Activated CD4-positive, alpha-beta T cell treated with anti-CD3 and anti-CD28 coated beads, Interleukin-2, amount 10 ng/mL, durations not matched to agents 24 days and 14 days (primary cell): ENCODE measurements at places on chromosomes 3 and 15.

DNA sequence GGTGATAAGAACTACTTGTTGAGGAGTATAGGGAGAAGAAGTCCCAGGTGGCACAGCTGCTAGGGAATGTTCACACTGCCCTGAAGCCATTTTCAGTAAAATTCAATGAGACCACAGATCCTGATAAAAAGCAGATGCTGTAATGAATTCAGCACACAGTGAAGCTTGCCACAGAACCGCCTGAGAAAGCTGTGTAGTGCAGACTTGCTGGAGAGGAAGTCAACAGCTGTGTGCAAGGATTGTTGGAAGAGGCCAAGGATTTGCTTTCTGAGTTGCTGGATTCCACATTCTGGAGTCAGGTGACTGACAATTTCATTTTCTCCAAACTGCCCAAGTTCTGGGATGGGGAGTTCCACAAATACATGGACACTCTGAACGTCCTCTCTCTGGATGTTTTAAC, 70.9 kb downstream of the ANP32A start:
- DNase-seq: no peak

GRCh38 chr15:66873856-66874255, 171.8 kb downstream of the SMAD6 start:
- no peak for DNase-seq

GRCh38 chr3:102466001-102466400, 31.2 kb downstream of the ZPLD1 start:
- no peak for DNase-seq

DNA sequence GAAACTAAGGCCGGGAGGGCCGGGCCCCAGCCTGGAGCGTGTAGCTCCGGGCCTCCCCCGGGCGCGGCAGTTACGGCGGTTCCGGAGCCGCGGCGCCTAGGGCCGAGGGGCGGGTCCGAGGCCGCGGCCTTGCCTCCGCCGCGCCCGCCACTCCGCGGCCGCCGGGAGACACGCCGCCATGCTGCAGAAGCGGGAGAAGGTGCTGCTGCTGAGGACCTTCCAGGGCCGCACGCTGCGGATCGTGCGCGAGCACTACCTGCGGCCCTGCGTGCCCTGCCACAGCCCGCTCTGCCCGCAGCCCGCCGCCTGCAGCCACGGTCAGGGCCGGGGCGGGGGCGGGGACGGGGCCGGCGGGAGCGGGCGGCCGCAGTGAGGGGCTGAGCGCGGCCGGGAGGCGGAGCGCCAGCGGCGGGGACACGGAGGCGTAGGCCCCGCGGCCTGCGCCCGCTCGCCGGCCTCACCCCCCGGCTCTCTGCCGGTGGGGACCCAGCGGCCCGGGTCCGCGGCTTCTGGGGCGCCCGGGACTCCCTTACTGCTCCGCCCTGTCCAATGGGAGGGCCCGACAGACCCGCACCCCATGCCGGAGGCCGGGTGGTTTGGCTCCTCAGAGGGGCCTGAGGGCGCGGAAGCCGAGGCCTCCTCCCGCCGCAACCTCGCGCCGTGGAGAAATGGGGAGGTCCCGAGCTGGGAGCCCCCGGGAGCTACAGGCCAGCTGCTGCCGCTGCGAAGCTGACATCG, at the start of gene DIS3L:
Gene DIS3L, plus strand, starts transcription at position 150 of the 738 bp plus-strand sequence. Its CDS starts 29 bp downstream, at position 179.
- peak; percentile 93 for DNase-seq

DNA sequence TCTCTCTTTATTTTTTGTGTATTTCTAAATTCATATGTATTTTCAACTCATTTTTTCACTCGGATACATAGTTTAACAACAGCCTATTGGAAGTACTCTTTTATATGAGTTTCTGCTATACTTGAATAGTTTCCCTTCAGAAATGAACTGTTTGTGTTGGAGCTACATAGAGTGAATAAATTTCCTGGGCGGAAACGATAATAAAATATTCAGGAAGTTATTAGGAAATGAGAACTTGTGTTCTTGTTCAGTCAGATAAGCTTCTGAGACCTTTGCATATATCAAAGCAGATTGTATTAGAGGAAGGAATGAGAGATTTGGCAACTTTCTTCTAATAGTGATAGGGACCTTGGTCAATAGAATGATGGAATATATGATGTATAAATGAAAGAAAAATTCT, 27.3 kb downstream of the NEO1 start:
- no peak for DNase-seq

- DNase-seq: no peak
These were observed 21.9 kb downstream of the AKAP13 start for GRCh38 chr15:85402195-85402881.

- no peak for DNase-seq
These were observed 54.3 kb downstream of the PTPRG start for GRCh38 chr3:61615643-61616042.

GRCh38 chr3:73491287-73491662, 133.5 kb downstream of the PDZRN3 start:
- no peak for DNase-seq

DNA sequence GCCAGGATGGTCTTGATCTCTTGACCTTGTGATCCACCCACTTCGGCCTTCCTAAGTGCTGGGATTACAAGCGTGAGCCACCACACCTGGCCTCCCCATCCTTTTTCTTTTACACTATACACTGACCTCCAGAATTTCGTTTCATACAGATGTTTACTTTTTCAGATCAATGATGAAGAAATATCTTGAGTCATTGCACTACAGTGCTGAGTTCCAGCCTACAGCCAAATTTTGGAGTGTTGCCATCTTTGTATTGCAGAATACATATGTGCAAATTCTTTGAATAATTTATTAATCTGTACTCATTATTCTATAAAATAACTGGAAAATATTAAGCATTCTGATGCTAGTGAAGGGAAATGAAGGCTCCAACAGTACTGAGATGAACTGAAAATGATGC, 12.5 kb downstream of the ZPLD1 start:
- no peak for DNase-seq

GRCh38 chr15:35071106-35071505, 14.0 kb downstream of the NANOGP8 start:
- no peak for DNase-seq

- DNase-seq: peak; percentile 20
These were observed 12.3 kb downstream of the CDIN1 start for GRCh38 chr15:36591536-36592411.

GRCh38 chr15:49627407-49627877, 6.6 kb downstream of the DTWD1 start:
- no peak for DNase-seq

GRCh38 chr15:66170716-66171115, 82.8 kb downstream of the MEGF11 start:
- DNase-seq: no peak

DNA sequence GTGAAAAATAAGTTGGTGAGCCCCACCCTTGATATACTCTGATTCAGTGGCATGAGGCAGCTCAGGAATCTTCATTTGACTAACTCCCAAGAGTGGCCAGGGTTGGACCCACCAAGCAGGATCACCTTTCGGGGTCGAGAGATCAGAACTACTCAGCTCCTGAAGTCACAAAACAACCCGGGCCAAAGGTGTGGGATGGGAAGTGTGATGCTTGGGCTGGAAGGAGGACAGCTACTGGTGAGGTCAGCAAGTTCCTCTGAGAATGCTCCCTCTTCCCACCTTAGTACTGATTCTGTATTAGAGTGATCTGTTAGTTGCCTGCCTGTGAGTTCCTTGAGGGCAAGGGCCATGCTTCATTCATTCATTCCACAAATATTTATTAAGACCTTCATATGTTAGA, 15.1 kb downstream of the ESYT3 start:
- DNase-seq: no peak

GRCh38 chr15:54046093-54046492, 67.9 kb downstream of the UNC13C start:
- DNase-seq: no peak

DNA sequence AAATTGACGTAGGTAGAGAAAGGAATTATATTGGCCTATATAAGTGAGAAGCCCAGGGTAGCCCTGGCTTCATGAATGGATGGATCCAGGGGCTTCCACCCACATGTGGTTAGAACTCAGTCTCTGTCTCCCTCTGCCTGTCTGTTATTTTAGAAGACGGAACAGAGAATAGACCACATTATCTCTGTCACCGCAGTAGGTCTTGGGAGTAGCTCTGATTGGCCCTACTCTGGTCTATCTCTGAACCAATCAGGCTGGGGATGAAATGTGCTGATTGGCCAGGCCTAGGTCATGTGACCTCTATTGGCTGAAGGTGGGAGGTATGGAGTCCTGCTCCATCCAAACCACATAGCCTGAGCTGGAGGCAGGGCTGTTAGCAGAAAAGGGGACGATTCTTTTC, 143.0 kb upstream of the PRR23C start:
- no peak for DNase-seq

GRCh38 chr3:188954590-188955208, 217.1 kb upstream of the TPRG1 start:
- DNase-seq: peak; percentile 94

DNA sequence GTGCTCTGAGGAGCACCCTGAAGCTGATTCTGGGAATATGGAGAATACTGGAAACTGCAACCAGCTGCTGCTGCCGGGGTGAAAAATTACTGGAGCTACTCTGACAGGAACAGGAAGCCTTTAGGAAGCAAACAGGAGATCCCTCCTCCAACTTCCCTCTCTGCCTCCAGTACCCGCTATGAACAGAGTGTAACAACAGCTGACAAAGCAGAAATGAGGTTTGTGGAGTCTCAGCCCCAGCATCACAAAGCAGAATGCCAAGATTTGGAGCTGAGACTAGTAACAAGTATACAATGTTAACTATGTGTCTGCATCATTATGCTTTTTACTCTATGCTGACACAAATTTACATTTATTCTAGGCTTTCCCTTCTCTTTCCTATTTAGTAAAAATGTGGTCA, 22.7 kb upstream of the PIAS1 start:
- no peak for DNase-seq

- peak; percentile 61 for DNase-seq
These were observed 33.6 kb upstream of the TOPAZ1 start for GRCh38 chr3:44208086-44208485.

DNA sequence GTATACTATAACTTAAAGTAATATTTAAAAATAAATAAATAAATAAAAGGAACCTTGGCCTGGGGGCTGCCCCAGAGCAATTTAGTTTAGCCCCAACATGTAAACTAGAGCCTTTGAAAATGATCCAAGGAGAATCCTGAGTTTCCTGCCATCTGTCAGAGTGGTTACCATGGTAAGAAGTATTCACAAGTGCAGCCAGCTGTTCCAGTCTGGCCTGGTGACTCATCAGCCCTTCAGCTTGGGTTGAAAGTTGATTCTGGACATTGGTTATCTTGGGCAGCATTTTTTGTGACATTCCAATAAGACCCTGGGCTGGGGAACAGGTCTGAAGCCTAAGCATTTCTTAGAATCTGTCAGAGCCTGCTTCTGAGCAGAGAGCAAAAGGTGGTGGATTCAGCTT, 72.7 kb upstream of the LRTM1 start:
- no peak for DNase-seq

DNA sequence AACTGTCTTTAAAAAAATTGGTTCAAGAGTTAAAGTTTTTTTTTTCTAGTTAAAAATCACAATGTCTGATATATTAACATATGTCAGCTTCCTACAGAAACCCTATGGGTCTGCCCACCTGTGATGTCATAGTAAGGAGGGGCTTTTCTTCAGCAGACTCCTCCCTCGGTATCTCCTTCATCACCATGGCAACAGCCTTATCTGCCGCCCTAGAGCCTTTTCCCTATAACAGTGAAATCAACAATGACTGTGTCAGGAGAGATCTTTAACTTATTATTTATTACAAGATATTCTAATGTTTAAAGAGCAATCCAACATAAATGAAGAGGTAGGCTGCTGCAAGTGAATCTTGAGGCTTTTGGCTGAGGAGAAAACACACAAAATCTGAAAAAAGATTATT, 138.7 kb downstream of the PEX5L start:
- peak; percentile 74 for DNase-seq

DNA sequence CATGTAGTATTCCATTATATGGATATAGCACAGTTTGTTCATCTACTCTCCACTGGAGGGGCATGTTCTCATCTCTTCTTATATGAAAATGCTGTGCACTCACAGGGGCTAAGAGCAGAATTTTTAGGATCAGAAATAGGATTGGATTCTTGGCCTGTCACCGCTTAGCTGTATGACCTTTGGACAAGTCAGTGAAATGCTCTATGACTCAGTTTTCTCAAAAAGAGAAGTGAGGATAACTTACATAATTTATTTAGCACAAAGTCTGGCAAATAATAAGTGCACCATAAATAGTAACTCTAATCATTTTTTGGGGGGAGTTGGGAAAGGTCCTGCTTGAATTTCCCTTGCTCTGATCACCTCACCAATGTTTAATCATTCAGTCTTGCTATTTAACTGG, 103.7 kb upstream of the LRIG1 start:
- DNase-seq: no peak

DNA sequence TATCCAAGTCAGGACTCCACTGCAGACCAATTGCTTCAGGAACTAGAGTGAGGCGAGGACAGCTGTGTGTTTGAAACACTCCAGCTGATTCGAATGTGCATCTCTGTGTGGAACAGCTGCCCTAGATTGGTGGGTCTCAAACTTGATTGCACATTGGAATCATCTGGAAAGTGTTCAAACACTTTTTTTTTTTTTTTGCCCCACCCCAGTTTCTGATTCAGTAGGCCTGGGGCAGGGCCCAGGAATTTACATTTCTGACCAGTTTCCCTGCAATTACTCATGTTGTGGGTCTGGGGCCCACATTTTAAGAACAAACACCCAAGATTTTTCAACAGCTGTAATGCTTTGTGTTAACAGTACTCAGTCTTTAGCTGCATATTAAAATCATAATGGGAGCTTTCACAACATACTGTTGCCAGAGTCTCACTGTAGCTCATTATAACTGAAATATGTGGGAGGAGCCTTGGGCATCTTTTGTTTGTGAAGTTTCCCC, 156.6 kb downstream of the NR1D2 start:
- DNase-seq: no peak

- DNase-seq: no peak
These were observed 11.8 kb upstream of the PIAS1 start for GRCh38 chr15:68042156-68042854.

GRCh38 chr3:70546679-70547078, 234.2 kb upstream of the MDFIC2 start:
- no peak for DNase-seq

GRCh38 chr15:61869656-61870055, 190.6 kb downstream of the VPS13C start:
- DNase-seq: no peak

GRCh38 chr3:48194446-48195071, 6.3 kb upstream of the CDC25A start:
- peak; percentile 77 for DNase-seq

GRCh38 chr15:72787526-72787925, 4.0 kb upstream of the ADPGK start:
- no peak for DNase-seq

- DNase-seq: no peak
These were observed 47.5 kb upstream of the FAM98B start for GRCh38 chr15:38406436-38406835.

GRCh38 chr3:18643281-18643680, 218.1 kb upstream of the SATB1 start:
- peak; percentile 63 for DNase-seq

- DNase-seq: no peak
These were observed 39.0 kb upstream of the MYO5C start for GRCh38 chr15:52334491-52335160.

- DNase-seq: no peak
These were observed 11.0 kb upstream of the FAM219B start for GRCh38 chr15:74917676-74918075.
